NCI-H1048 (cell line): ENCODE measurements at places on chromosomes 16 and 17.

DNA sequence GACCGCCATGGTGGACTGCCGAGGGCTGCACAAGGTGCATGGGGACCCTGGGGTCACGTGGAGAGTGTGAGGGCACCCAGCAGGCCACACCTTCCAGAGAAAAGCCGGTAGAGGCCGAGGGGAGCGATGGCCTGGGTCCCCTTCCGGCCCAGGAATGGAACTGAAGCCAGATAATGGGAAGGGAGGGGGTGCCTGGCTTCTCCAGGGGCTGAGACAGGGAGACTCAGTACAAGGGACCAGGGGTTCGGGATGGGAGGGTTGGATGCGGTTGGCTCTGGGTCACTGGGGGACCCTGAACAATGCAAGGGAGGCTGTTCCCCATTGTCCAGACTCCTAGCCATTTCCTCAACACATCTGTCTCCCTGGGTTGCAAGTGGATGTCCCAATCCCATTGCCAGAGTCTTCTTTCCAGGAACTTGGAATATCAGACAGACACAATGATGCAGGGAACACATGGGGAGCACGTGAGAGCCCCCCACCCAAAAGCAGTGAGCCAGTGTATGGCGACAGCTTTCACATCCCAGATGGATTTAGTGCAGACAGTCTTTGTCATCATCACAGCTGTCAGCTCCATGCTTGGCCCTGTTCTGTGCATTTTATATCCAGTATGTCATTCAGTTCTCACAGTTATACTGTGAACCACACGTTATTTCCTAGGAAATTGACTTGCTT is 23.6 kb upstream of the DNAI2 start:
- DNase-seq = no peak

DNA sequence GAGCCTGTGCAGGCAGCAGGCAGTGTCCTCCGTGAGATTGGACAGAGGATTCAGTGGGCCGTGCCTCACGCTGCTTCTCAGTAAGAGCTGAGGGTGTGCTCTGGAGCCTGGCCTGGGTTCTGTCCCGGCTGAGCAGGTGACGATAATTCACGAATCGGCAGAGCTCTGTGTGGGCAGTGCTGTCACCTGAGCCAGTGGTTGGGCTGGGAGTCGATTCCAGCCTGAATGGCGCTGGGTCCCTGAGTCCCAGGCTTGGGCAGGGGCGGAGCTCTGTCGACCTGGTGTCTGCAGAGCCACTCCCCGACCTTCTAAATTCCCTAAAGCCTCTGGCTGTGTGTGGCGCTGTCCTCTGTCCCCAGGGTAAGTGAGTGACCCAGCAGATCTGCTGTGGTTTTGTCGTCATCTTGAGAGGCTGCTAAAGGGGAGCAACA is 8.4 kb downstream of the ACSF3 start:
- no peak for DNase-seq

- no peak for DNase-seq
Measured at GRCh38 chr16:84876873-84877606, 57.3 kb downstream of the CRISPLD2 start.

GRCh38 chr16:88773812-88774291 is 11.2 kb downstream of the PIEZO1 start:
- no peak for DNase-seq

DNA sequence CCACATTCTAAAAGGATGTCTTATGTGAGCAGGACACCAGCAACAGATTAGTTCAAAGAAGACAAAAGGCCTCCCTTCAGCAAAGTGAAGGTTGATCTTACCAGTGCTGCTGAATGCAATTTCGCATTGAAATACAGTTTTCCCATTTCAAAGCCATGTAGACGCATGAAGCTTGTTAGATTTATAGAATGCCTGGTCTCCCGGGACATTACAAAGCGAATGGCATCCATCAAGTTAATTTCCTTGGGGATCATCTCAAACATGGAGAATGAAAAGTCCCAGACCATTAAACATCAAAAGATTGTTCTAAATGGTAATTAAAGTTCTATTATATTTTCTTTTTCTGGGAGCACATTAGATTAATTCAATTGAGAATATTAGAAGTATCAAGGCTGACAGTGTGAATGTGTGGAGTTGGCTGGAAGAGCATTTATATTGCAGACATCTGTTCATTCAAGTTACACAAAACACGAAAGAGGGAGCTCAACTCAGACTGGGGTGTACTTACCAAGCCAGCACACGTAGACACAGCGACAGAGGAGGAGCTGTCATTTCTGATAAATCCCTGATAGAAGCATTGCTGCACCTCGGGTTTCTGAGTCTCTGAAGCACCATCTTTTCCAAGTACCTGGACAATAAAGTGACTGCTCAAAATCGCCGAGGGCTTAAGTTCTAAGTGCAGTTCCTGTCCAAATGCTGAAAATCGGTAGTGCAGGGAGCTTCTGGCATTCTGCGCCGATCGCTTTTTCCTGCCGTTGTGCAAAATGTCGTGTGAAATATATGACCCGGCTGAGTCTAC is 3.8 kb downstream of the ADAMTS18 start:
- no peak for DNase-seq

GRCh38 chr17:78316867-78317789 is 42.7 kb downstream of the SOCS3 start:
- DNase-seq = no peak

- no peak for DNase-seq
Measured at GRCh38 chr16:70466805-70467076, 12.3 kb downstream of the FCSK start.

DNA sequence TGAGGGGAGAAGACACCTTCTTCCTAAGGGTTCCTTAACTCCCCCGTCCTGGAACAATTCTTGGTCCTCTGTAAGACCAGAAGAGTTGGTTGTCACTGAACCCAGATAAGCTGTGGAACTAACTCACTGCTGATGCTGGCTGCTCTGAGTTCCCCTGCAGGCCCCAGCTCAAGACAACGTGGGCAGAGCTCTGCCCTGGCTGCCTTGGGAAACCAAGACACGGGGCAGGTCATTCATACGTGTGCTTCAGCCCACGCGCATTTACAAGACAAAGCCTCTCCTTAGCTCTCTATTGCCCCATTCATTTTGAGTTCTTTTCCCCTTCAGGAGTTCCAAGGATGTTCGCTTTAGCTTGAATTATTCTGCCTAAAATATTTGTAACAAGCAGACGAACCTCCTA is 3.4 kb upstream of the NAT9 start:
- DNase-seq = no peak

DNA sequence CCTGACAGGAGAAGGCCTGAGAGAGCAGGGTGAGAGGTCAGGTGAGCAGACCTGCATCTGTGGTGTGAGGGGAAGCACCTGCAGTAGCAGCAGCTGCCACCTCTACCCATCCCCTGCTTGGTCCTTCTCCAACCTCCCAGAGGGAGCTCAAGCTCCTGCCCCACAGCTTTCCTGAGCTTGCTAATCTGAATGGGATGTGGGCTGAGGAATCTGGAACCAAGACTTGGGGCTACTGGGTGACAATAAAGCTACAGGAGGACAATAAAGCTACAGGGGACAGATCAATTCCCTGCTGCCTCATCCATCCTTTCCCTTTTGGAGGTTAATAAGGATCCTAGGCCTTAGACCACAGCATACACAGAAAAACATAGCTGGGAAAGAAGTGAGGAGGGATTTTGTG is 4.9 kb upstream of the TBX4 start:
- DNase-seq = no peak

GRCh38 chr17:61554209-61554608 is 36.8 kb downstream of the NACA2 start:
- DNase-seq = no peak
